ENCODE measurements at places on chromosomes 11 and 22. TPM values are rescaled to one million over a fixed set of nuclear protein-coding genes. Genes with fewer than 3 reads are reported as not detected.

Gene SELENOM
- 23.3 TPM for total RNA-seq

Gene WNT11
- total RNA-seq, result 0.13 TPM

Gene TM7SF2
- 14.8 TPM for total RNA-seq

Gene MAPK8IP2
- total RNA-seq, result 0.25 TPM

Gene ZC3H12C
- total RNA-seq, result 10.5 TPM

Gene ARRB1
- total RNA-seq, result 167 TPM

Gene EED
- total RNA-seq, result 10.2 TPM

Gene KRTAP5-10
- not detected for total RNA-seq

Gene EFCAB6
- 0.13 TPM for total RNA-seq

Gene PTPMT1
- 65.0 TPM for total RNA-seq

Gene MISFA
- total RNA-seq, result 1.0 TPM

Gene MRGPRX3
- total RNA-seq, result 0.51 TPM

Gene ALX4
- not detected for total RNA-seq

Gene TUB
- total RNA-seq, result 1.4 TPM

Gene CYB5R2
- 0.25 TPM for total RNA-seq

Gene HBE1
- not detected for total RNA-seq

Gene KDM4E
- not detected for total RNA-seq

Gene ADM2
- 0.25 TPM for total RNA-seq

Gene MUC6
- not detected for total RNA-seq

Gene OR52H1
- 0.13 TPM for total RNA-seq

Gene H19
- total RNA-seq, result 162 TPM

Gene YDJC
- total RNA-seq, result 12.3 TPM

Gene GNAZ
- 0.38 TPM for total RNA-seq

Gene CDC42EP2
- 6.4 TPM for total RNA-seq

Gene PPP2R5B
- total RNA-seq, result 6.0 TPM

Gene RAG2
- not detected for total RNA-seq

Gene TSSK2
- not detected for total RNA-seq

Gene MAP6
- 0.26 TPM for total RNA-seq

Gene C11orf16
- not detected for total RNA-seq

Gene SAA1
- not detected for total RNA-seq

Gene OR5P2
- total RNA-seq, result not detected

Gene CEND1
- total RNA-seq, result under 0.01 TPM

Gene SYCE3
- total RNA-seq, result not detected

Gene OR56A1
- total RNA-seq, result not detected

Gene OR52B6
- total RNA-seq, result not detected

Gene RGL4
- not detected for total RNA-seq
